ENCODE measurements at places on chromosomes 13 and 19.

DNA sequence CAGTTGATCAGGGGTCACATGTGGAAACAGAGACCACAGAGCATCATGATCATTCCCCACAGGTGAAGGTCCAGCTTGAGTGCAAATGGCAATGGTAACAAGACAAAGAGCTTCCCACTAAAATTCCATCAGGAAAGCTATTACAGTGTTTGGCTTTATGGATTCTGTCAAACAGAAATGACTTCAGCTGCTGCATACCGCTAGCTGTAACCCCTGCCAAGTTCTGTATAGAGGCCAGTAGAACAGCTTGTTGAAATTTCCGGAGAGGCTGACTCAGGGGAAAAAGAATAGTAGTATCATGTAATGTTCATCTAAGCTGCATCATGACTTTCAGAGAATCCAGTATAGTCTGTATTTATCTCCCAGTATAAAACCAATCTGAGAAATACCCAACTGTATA, 1704.7 kb downstream of the SLITRK5 start:
- no peak for DNase-seq

DNA sequence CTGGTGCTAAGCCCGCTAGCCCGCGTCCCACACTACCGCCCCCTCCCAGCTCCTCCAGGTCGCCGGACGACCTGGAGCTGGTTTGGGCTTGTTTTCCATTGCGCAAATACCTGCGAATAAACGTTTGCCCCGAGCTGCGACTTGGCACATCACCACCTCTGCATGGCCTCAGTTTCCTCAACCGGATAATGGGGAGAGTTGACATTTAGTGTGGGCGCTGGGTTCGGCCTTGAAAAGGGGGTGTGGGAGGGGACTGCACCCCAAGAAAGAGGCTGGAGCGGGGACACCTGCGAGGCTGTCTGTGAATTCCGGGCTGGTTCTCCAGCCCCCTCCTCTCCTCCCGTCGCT, 11.0 kb upstream of the JUND start:
- DNase-seq: no peak

- peak; percentile 52 for DNase-seq
Measured at GRCh38 chr19:40962460-40962961, 28.6 kb upstream of the CYP2B6 start.

- DNase-seq: no peak
Measured at GRCh38 chr19:12494260-12494860, 9.7 kb upstream of the ZNF709 start.

DNA sequence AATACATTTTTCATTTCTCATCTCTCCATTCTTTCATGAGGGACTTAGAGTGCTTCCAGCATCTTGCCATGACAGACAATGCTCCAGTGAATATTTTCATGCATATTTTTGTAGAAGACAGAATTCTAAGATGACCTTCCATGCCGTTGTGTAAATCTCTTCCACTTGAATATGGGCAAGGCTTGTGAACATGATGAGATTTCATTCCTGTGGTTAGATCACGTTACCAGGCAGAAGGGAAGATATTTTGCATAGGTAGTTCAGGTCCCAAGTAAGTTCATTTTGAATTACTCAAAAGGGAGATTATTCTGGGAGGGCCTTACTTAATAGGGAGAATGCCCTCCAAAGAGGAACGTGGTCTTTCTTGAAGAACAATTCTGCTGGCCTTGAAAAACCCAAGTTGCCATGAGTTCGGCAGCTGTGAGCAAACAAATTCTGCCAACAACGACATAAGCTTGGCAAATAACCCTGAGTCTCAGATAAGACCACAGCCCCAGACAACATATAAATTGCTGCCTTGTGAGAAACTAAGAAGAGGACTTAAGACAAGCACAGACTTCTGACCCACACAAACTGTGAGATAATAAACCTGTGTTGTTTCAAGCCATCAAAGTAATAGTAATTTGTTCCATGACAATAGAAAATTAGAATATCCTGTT, 400.5 kb upstream of the GPC6 start:
- DNase-seq: no peak

DNA sequence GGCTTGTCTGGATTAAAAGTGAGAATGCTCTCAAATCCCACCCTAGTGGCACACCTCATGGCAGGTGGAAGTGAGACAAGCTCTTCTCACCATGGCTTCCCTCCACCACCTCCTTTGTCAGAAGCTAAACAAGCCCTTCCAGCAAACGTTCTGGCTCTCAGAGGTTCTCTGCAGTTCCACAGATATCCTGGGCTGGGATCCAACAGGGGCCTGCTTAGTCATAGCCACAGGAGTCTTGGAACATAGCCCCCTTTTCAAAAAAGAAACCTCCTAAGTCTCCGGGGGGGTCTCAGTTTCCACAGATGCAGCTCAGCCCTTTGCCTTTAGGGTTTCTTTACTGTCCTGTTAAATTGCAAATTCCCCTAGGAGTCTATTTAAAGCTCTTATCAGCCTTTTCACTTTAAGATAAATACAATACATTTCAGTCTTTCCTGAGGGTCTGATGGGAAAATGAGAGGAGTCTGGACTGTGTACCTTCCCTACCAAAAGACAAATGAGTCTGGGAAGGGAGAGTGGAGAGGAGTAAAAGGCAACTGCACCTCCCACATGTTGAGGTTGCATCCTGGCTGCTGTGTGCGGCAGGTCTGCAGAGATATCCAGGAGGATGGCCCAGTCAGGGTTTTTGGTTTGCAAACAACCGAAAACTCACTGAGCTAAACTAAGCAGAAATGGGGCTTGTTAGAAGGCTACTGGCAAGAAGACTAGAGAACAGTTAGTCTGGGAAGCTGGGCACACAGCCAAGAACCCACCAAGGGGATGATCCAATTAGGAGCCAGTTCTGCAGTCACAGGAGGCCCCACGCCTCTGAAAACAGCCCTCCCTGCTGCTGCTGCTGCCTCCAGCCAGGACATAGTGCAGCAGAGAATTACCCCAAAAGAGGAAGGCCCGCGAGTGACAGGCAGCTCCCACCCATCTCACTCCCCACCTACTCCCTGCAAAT, 41.4 kb upstream of the SERP2 start:
- peak; percentile 83 for DNase-seq

- DNase-seq: peak; percentile 95
Measured at GRCh38 chr19:49502866-49503581, 6.8 kb downstream of the RPS11 start.

GRCh38 chr19:31402529-31403316, 53.5 kb upstream of the TSHZ3 start:
- DNase-seq: no peak

DNA sequence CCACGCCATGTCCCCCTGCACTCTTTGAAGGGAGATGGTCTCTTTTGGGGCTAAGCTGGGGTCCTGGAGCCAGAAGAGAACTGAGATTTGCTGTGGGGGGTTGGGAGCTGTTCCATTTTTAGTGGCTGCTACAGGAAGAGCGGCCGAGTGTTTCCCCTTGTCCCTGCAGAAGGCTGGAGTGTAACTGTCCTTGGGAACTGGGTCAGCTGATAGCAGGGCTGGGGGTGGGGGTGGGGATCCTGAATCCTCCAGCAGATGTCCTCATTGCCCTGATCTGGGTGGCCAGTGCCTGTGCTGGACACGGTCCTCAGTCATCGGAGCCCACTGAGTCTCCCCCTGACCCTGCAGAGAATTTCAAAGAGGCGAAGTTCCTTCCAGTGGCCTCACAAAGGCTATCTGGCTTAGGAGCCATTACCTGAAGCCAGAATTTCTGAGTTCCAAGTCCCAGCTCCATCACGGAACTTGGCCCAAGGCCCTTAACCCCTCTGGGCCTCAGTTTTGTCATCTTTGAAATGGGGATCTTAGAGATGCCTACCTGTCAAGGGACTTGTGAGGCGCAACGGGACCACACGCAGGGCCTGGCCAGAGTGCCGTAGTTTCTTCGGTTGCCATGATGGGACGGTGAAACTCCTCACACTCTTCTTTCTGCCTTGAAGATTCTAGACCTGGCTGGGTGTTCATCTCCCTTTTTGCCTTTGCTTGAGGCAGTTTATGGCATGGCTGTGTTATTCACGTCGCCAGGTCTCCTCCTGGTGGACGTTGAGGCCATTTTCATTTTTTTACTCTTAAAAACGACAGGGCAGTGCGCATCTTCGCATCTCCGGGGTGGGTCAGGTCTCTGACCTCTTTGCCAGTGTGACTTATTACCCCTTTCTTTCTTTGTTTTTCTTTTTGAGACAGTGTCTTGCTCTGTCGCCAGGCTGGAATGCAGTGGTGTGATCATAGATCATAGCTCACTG, 51.9 kb downstream of the DNM2 start:
- peak; percentile 28 for DNase-seq

DNA sequence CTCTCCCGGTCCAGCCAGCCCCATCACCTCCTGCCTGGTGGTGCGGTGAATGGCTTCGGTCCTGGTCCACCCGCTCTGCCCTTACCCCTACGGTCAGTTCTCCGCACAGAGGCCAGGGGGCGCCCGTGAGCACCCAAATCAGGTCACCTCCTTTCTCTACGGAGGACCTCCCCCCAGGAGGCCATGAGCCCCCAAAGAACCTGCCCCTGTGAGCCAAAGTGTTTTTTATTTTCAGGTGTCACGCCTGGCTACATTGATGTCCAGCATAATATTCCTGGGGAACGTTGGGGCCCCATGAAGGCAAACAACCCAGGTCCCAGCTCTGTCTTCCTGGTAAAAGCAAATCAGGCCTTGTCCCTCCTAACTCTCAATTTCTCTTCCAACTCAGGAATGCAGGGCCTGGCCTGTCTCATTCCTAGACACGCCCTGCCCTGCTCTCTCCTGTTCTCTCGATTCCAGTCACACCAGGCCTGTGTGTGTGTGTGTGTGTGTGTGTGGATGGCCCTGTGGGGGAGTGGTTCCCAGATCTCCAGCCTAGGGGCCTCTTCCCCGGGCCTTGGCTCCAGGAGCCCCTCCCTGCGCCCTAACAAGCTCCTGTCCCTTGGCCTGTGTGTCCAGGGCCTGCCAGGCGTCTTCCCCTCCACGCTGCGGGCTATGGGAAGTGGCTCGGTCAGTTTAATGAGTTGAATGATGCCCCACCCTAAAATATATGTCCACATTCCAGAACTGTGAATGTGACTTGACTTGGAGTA, 9.7 kb upstream of the GIPC1 start:
- DNase-seq: peak; percentile 75

- no peak for DNase-seq
Measured at GRCh38 chr19:28726533-28727479, 486.1 kb downstream of the UQCRFS1 start.

- DNase-seq: peak; percentile 42
Measured at GRCh38 chr13:39148513-39148961, 110.3 kb downstream of the NHLRC3 start.

DNA sequence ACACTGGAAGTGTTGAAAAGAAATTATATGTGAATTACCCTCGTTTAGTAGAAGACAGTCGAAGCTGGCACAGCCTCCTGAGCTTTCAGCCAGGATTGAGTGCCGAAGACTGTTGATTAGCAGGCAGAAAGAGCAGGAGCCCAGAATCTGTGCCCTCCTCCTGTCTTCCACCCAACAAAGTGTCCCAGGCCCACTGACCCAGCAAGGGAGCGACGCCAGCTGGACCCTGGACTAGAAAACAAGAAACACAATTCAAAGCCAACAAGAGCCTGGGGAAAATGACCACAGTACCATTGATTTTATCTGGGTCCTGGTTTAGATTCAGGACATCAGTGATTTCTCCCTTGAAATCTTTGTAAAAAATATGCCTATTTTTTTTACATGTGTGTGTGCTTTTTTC, 120.7 kb downstream of the RXFP2 start:
- no peak for DNase-seq

- peak; percentile 93 for DNase-seq
Measured at GRCh38 chr19:53868892-53869804, 1.5 kb downstream of the MYADM start.

DNA sequence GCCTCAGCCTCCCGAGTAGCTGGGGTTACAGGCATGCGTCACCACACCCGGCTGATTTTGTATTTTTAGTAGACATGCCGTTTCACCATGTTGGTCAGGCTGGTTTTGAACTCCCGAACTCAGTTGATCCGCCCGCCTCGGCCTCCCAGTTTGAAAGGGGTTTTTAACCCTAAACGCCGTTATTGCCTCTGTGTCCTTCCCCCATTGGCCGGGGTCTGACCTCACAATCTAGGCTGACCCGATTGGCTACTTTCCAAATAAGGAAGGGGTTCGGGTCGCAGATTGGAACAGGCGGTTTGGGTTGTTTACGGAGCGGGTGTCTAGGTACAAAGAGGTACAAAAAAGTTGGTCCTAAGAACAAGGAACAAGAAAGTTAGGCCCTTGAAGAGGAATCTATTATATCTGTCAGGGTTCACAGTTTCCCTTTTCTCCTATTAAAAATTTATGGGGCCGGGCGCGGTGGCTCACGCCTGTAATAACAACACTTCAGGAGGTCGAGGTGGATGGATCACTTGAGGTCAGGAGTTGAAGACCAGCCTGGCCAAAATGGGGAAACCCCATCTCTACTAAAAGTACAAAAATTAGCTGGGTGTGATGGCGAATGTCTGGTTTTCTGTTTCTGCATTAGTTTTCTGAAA, 1.0 kb downstream of the ZNF253 start:
- peak; percentile 27 for DNase-seq

DNA sequence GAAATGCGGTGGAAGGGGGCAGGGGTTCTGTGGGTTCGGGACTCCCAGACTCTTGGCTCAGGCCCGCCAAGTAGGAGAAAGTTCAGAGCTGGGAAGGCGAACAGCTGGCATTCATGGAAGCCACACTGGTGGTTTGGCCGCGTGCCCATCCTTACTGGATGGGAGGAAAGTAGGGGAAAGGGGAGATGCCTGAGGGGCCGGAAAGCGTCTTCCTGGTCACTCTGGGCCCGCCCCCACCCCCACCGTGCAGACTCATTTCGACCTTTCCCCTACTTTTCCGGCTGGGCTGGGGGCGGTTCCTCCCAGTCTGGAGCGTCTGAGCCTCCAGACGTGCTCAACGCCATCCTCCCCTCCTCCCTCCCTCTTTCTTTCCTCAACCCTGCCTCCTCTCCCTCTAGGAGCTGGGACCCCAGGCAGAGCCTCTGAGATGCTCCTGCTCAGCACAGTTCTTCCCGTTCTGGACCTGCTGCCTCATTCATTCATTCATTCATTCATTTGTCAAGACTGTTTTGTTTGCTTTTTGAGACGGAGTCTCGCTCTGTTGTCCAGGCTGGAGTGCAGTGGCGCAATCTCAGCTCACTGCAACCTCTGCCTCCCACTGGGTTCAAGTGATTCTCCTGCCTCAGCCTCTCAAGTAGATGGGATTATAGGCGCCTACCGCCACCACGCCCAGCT, 3.5 kb downstream of the ANGPTL4 start:
- peak; percentile 99 for DNase-seq

DNA sequence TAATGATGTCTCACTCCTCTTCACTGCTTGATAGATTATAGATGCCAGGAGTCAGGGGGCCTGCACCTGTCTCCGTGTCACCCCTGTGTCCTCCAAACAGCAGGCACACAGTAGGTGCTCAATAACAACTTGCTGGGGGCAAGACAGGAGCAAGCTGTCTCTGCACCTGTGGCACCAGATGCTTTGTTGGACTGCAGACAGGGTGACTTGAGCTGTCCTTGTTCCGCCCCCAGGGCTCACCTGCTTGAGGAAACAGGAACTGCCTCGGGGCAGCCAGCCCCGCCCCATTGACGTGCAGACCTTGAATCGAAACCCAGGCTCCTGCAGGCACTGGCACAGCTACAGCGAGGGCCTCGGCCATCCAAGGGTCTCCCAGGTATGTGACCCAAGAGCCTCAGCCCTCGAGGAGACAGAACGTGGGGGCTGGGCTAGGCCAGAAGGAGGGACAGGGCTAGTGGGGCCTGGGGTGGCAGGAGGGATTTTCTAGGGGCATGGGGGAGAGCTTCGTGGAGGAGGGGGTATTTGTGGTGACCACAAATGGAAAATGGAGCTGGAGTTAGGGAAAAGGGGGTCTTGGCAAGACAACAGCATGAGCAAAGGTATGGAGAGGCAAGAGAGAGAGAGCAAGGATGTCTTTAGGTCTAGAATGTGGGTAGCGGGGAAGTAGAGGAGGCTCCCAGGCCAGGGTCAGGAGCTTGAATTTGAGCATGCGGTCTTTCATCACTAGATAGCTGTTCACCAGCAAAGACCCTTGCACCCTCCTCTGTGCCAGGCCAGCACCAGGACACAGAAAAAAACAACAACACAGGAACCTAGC, at the start of gene HSH2D:
HSH2D (plus strand) TSS at position 287 of the 817 bp plus-strand sequence. CDS start 5,066 bp downstream, outside the sequence.
- no peak for DNase-seq
